H1 (cell line): ENCODE measurements at places on chromosomes 6 and 20.

GRCh38 chr6:101212640-101213039 is 180.9 kb upstream of the GRIK2 start:
- DNase-seq = no peak
- no peaks in the 10 kb centered on the region for H3K27me3 ChIP-seq
- H3K27ac ChIP-seq = no peak overlapping the region
- H3K36me3 ChIP-seq = no peaks in the 10 kb centered on the region

DNA sequence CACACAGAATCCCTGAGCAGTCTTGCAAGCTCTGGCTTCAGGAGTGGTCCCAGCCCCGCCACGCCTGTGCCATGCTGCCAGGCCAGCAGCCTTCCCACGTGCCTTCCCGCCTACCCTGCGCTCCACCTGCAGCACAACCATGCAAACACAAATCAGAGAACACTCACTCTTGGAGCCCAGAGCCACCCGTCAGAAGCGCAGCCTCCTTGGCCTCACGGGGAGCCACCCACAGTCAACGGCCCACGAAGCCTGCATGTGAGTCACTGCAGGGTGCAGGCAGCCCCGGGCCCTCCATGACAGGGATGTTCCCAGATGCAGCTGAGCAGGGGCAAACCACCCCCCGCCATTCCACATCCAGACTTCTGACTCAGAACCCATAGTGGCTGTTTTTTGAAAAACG is 217.0 kb downstream of the DLL1 start:
- no peak overlapping the region for H3K27ac ChIP-seq
- no peaks in the 10 kb centered on the region for H3K27me3 ChIP-seq
- H3K36me3 ChIP-seq = no peaks in the 10 kb centered on the region
- no peak overlapping the region for H3K4me3 ChIP-seq

GRCh38 chr6:43936476-43936875 is 166.5 kb downstream of the VEGFA start:
- no peak overlapping the region for H3K4me3 ChIP-seq
- H3K27me3 ChIP-seq = no peaks in the 10 kb centered on the region
- no peaks in the 10 kb centered on the region for H3K36me3 ChIP-seq
- peaks cover 3% of the 10 kb centered on the region for H3K4me1 ChIP-seq

- H3K4me1 ChIP-seq = no peaks in the 10 kb centered on the region
- H3K27me3 ChIP-seq = peaks cover 10% of the 10 kb centered on the region
- H3K27ac ChIP-seq = no peak overlapping the region
- H3K36me3 ChIP-seq = no peaks in the 10 kb centered on the region
- no peak for DNase-seq
- no peak overlapping the region for H3K4me3 ChIP-seq
These were observed 4.9 kb downstream of the RIMS4 start for GRCh38 chr20:44805335-44805978.

DNA sequence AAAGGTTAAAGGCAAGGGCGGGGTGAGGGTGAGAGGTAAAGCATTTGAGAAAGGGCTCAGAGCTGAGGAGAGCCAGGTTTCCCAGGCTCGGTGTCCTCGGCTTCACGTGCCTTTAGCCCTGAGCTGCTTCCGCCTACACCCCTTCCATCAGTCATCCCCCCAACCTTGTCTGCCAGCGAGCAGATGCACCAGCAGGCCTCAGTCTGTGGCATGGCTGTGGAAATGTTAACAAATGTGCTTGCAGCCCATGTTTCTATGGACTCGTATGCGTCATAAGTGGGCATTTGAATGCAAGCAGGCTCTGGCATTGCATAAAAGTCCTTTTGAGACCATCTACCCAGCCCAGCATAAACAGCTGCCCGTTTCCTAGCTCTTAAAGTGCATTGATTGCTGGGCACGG is 88.8 kb downstream of the SYNJ2 start:
- no peak overlapping the region for H3K4me3 ChIP-seq
- DNase-seq = no peak
- H3K36me3 ChIP-seq = no peaks in the 10 kb centered on the region
- H3K27me3 ChIP-seq = no peaks in the 10 kb centered on the region

GRCh38 chr6:170512249-170512648 is 40.9 kb downstream of the PSMB1 start:
- no peaks in the 10 kb centered on the region for H3K36me3 ChIP-seq
- no peaks in the 10 kb centered on the region for H3K27me3 ChIP-seq
- H3K27ac ChIP-seq = no peak overlapping the region
- H3K4me1 ChIP-seq = no peaks in the 10 kb centered on the region
- H3K4me3 ChIP-seq = no peak overlapping the region

DNA sequence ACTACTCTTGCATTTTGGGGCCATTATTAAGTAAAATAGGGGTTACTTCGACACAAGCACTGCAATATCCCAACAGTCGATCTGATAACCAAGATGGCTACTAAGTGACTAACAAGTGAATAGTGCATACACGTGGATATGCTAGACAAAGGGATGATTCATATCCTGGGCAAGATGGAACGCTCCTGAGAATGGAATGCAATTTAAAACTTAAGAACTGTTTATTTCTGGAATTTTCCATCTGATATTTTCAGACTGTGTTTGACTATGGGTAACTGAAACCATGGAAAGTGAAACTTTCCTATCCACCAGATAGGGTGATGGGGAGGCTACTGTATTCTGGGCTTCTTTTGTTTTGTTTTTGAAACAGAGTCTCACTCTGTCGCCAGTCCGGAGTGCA is 66.5 kb downstream of the ILRUN start:
- DNase-seq = no peak
- H3K27ac ChIP-seq = no peak overlapping the region
- H3K36me3 ChIP-seq = no peaks in the 10 kb centered on the region
- H3K4me1 ChIP-seq = no peaks in the 10 kb centered on the region
- H3K27me3 ChIP-seq = no peaks in the 10 kb centered on the region
- H3K4me3 ChIP-seq = no peak overlapping the region

- no peak overlapping the region for H3K4me3 ChIP-seq
- no peaks in the 10 kb centered on the region for H3K27me3 ChIP-seq
- H3K27ac ChIP-seq = no peak overlapping the region
- H3K4me1 ChIP-seq = 0 out of 2 replicates have a peak, but pooled peaks cover 2% of the 10 kb centered on the region
- no peak for DNase-seq
These were observed 15.7 kb upstream of the PARD6B start for GRCh38 chr20:50715694-50716093.

GRCh38 chr6:14985366-14985765 is 260.5 kb upstream of the JARID2 start:
- no peak overlapping the region for H3K4me3 ChIP-seq
- H3K36me3 ChIP-seq = no peaks in the 10 kb centered on the region
- no peaks in the 10 kb centered on the region; the same call in 1 of the 2 replicates for H3K4me1 ChIP-seq
